ENCODE measurements at places on chromosomes 2 and 18.

DNA sequence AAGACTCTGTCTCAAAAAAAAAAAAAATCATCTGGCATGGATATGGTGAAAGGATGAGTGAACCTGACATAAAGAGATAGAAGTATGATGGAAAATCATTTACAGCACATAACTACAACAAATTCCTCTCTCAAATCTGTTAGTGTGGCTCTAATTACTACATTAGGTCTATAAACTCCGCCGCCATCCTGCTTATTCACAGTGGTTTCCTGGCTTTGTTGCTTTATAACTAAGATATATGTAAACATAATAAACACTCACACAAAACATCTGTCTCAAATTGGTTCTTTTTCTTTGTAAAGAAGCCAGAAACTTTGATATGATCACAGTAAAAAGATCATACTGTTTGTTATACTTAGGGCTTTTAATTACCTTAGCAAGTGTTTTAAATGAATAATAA, 412.6 kb upstream of the FAM98A start:
- no peak for DNase-seq

DNA sequence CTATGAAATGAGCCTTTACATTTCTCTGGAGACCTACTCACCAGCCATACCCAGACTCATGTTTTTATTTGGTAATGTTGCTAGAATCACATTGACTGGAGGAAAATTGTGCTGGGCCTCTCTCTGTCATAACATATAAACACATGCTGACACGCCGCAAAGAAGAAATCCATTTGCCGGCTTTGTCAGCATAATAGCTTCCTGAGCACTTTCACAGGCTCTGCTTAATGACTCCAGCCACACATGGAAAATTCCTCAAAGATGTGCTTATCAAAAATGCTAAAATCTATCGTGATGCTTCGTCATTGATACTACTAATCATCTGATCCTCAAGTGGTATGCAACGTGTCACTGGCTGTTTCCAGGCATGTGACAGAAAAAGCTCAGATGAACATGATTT, 63.1 kb downstream of the RND3 start:
- no peak for DNase-seq

GRCh38 chr2:216222650-216223352, 113.7 kb downstream of the XRCC5 start:
- DNase-seq: no peak

GRCh38 chr2:145070703-145071102, 550.8 kb upstream of the ZEB2 start:
- no peak for DNase-seq

DNA sequence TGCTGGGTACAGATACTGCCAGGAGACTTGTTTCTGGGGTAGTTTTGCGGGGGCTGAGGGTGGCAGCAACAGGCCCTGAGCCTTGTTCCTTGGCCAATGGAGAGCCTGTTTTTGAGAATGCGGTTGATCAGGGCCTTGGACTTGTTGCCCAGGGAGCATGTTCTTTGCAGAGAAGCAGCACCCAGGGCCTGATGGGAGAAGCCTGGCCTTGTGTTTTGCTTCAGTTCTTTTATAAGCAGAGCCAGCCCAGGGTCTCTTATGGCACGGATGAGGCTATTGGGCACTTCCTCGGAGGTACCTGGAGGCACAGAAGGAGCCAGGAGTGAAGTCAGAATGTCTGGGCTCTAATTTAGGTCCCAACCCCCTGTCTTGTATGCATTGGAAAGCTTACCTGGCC, 85.1 kb upstream of the MCFD2 start:
- no peak for DNase-seq

- no peak for DNase-seq
These were observed 260.2 kb downstream of the INSIG2 start for GRCh38 chr2:118348380-118349034.

DNA sequence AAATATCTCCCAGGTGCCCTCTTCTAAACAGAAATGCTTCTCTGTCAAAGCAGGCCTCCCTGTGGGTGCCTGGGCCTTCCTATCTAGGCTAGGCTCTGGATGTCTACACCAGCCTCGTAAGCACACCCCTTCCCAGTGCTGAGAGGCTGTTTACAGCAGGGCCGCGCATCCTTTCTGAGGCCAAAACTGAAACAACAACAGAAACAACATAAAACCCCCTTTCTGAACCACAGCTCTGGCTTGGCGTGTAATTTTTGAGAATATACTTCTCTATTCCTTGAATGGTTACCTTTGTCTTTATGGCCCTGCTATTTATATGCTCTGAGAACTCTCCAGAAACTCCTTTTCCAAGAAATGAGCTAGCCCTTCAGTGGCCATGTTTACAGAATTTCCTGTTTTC, 118.4 kb downstream of the BCL2L11 start:
- no peak for DNase-seq

DNA sequence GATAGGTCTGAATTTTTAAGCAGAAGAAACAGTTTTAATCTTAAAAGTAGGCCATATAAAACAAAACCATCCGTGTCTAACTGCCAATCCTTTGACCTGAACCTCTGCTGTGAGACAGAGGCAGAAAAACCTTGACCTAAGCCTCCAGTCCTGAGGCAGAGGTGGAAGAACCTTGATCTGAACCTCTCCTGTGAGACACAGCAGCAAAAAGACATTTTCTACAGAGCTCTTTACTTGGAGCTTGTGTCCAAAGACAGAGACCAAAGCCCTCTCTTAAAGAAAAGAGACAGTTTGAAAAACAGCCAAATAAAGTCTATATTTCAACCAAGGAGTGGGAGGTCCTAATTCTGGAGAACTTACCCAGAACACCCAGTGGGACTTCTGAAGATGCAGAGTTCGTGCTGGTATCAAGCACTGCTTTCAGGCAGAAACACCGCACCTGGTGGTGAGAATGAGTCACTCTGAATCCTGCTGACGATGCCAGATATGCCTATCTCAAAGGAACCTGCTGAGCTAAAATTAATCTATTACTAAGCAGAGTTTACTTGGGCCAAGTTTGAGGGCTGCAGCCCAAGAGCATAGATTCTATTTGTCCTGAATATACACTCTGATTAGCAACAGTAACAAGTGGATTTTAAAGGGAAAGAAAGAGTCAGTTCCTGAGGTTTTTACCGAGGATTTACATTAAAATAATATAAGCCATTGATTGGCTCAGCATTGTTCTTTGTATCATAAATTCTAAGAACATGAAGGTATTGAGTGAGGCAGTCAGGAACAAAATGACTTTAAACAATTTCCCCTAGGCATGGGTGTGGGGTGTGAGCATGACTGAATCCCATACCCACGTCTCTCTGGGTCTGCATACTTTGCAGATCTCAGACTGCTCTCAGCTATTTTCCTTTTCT, 806.4 kb downstream of the TRIB2 start:
- DNase-seq: no peak

DNA sequence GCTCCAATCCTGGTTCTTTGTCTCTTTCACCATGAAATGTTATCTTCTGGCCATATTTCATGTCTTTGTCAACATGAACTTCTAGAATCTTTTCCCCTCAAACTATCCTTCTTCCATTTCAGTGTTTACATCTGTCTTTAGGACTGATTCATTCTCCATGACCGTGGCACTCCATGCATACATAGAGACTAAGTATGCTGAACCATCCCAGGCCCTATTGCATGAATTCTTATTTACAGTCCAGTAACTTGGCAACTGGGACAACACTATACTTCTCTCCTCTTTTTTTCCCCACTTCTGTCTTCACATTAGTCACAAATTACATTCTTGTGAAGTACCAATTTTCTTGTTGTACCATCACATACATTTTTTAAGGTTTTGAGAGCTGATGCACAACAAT, 109.8 kb upstream of the GALNT13 start:
- no peak for DNase-seq

DNA sequence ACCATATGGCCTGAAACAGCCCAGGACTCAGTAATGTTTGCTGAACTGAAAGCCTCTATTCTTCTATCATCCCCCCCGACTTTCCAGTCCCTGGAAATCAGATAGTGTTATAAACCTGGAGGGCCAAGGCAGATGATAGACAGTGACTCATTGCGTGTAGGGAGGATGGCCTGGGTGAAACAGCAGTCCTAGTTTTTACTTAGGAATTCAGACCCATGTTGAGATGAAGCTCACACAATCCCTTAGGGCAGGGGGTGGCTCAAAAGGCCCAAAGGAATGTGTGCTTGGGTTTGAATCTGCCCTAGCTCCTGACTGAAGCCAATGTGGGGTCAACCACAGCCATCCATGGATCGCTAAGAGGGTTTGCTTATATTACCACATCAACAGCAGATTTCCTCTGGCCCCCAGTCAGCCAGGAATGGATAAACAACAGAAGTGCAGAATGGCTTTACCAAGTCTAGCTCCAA, 43.9 kb upstream of the STPG4 start:
- DNase-seq: no peak

- no peak for DNase-seq
These were observed 401.3 kb downstream of the PID1 start for GRCh38 chr2:228869636-228870264.

DNA sequence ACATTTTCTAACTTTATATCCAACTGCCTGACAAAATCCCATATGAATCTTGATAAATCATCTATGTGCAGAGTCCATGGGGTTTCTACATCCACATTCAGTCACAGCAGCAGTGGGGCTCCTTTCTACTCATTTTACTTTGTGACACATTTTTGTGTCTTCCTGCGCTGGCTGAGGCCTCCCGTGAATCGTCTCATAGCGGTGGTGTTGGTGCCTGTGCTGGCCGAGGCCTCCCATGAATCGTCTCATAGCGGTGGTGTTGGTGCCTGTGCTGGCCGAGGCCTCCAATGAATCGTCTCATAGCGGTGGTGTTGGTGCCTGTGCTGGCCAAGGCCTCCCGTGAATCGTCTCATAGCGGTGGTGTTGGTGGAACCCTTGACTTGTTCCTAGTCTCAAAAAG, 17.0 kb downstream of the SNED1 start:
- DNase-seq: no peak

DNA sequence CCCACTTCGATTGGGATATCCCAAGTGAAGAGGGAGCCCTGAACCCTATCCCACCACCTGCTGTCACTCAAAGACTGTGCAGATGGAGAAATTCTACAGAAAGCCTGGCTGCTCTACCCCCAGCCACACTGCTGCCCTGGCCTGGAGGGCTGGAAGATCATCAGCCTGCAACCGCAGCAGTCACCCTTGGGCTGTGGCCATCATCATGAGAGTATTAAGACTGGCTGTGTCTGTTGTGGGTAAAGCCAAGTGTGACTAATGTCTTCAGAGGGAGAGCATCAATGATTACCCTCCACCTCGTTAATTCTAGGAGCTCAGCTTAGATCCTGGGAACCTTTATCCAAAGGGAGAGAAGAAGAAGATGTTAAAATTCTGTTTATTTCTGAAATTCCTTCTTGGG, 221.5 kb downstream of the TFCP2L1 start:
- DNase-seq: no peak

DNA sequence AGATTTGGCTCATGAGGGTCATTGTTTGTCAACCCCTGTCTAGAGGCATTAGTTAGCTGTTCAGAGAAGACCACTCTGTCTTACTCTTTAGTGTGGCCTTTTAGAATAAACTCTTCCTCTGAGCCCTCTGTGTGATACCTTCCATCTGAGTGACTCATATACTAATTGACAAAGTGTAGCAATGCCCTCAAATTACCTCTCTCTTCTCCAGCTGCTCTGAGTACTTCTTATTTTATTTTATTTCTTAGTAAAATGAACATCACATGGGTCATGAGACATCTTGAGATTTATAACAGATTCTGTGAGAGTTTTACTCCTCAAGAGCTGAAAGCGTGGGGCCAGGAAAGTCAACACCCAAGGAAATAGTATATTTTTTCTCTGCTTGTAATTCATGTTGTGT, 67.4 kb downstream of the KCTD18 start:
- no peak for DNase-seq

DNA sequence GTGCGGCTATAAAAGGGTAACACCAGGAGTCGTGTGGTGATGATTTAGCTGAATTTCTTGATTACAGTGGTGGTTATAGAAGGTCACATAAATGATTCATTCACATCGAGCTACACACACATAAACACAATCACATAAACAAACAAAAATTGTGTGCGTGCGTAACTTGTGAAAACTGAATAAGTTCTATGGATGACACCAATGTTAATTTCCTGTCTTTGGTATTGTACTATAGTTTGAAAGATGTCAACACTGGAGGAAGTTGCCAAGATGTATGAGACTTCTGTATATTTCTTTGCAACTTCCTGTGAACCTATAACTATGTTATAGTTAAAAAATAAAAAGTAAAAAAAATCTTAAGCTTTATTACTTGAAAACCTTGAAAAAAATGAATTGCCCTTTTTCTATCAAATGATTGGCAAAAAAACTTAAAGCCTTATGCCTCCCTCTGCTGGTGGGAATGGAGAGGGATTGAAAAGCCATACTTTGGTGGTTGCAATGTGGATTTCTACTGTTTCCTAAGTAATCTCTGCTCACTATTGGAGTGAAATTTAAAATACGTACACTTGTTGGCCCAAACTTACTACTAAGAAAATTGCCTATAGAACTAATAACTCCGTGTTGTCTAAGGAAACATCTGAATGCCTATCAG, 227.7 kb downstream of the RPIA start:
- DNase-seq: no peak

- no peak for DNase-seq
These were observed 73.6 kb downstream of the MAIP1 start for GRCh38 chr2:200028998-200029397.

- DNase-seq: no peak
These were observed 50.6 kb upstream of the TMEFF2 start for GRCh38 chr2:192245329-192245728.

GRCh38 chr18:10045296-10045891, 131.6 kb downstream of the VAPA start:
- DNase-seq: no peak

DNA sequence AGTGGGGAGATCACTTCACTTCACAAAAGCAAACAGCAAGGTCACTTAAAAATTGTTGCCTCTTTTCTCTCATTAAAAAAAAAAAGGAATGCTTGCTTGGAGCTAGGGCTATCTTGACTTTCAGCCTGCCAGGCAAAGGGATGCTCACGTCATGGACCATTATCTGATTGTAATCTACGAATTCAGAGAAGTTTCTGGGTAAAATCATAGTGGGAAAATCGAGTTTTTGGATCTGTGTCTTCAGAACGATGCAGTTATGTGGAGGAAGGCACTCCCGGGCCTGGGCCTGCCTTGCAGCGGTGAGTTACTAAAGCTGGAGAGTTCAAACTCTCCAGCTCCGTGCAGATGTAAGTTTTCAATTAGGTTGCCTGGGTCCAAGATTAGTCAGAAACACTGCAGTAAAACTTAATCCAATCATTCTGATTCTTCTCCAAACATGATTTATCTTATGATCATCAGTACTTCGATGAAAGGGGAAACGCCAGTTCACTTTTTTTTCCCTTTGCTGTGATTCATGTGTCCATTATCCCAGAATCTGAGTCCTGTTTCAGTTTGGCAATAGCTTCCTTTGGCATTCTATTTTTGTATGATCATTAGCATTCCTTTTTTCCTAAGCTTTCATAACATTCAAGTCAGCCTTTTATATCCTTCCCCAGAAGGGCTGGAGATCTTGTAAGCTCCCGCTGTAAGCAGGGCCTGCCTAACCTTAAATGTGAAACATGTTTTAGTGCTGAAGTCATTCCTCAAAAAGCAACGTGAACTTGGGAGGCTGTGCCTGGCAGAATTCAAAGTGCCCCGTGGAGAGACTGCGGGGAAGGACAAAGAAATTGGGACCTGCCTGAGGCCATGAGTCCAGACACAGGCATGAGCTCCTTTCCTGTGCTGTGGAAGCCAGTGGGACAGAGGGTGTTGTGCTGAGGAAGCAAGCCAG, 119.3 kb upstream of the TWIST2 start:
- no peak for DNase-seq

All from NCI-H1092 (cell line).